ENCODE measurements at places on chromosomes 11 and 22.
A peak's percentile ranks its signal among the peaks of the same experiment; 100 is the strongest.

DNA sequence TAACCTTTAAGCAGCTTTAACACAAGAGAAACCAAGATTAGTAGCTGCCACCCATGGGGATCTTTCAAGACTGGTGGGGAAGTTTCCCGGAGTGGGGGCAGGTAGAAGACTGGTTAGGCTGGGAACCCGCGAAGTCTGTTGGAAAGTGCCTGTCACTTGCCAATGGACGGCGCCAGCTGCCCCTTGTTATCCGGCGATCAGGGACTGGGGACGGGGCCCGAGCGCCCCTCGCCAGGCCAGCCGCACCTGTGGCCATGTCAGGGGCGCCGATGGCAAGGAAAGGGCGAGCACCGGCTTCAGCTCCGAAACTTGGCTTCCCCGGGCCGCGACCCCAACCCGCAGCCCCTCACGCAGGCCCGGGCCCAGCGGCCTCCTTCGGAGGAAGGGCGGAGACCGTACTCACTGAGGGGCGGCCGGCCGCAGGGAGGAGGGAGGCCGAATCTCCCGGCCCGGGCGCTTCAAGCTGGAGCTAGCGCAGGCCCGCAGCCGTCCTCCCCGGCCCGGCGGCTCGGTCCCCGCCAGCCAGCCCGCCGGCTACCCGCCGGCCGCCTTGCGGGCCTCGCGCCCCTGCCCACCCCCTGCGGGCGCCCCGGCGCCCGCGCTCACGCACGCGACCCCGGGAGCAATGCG lies 539 bp downstream of the EIF4ENIF1 start:
- peak; percentile 77 for DNase-seq

GRCh38 chr22:19933341-19934241 lies 8.0 kb upstream of the COMT start:
- no peak for DNase-seq

DNA sequence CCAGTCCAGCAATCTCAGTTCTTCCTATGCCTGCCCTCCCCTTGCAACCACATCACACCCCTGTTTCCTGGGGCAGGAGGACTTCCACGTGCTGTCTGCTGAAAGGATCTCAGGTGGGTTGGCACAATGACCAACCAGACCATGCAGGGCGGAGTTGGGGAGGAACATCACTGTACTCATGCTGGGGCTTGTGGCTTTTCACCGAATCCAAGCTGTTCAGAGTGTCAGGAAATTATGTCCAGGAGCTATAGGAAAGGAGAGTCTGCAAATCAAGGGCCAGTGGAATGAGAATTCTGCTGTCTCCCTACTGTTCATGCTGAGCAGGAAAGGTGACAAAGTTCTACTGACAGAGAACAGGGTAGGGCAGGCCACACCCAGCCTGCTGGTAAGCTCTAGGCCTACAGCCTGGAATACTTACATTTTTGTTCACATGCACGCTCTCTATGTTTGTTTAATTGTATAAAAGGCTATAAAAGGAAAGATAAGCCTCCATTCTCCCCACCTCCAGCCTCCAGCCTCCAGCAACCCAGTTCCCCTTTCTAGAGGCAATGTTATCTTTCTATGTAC lies 1.7 kb upstream of the PLAAT2 start:
- DNase-seq: no peak

DNA sequence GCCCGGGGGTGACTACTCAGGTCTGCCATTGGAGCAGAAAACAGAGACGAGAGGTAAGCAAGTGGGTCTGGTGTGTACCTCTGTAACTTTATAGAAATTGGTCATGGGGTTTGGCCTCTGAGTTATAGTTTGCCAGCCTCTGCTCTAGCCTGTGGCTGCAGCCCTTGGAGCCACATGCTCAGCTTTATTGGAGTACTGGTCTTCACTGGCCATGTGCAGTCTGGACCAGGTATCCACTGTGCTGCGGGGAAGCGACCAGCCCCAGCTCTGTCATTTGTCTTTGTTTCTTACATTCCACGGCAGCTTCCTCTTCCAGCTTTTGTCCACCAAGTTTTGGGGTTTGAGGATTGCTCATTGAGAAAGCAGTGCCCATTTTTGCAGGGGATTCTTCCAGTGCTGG lies 453.4 kb downstream of the TBC1D22A start:
- no peak for DNase-seq

GRCh38 chr11:64620381-64620971 lies 29.5 kb downstream of the SLC22A12 start:
- no peak for DNase-seq

GRCh38 chr11:45382133-45382878 lies 96.2 kb upstream of the SYT13 start:
- DNase-seq: no peak

GRCh38 chr11:130451231-130452019 lies 3.0 kb downstream of the ADAMTS15 start:
- no peak for DNase-seq

GRCh38 chr11:47589977-47590861 lies 3.7 kb downstream of the FAM180B start:
- DNase-seq: no peak

- no peak for DNase-seq
These were observed 109.4 kb upstream of the KIRREL3 start for GRCh38 chr11:127109796-127110480.

GRCh38 chr11:63694596-63694995 lies 13.3 kb downstream of the RTN3 start:
- no peak for DNase-seq

- no peak for DNase-seq
These were observed 79.9 kb upstream of the GRIK4 start for GRCh38 chr11:120431633-120432032.

DNA sequence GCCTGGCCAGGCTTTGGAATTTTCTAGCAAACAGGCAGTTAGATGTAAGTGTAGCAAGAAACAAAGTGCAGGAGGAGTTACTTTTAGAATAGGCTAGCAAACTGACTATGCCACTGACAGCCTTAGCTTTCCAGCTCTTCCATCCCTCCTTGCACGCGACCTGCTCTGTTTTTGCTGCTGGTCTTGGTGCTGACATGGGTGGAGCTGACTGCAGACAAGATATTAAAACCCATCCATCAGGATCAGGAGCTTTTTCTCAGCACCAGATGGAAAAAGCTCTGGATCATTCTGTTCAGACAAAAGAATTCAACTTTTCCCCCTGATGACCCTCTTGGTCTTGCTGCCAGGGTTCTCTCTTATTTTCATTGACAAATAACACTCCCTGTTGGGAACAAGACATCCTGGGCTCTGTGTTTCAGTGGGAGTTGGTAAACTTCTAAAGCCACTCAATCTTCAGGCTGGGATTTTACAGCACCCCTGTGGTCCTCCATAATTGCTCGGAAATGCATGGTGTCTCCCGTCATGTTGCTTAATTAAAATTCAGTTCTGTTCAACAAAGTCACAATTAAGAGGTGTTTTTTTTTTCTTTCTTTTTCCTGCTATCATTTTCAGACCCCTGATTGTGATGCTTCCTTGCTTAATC lies 240.0 kb upstream of the LARGE1 start:
- DNase-seq: no peak

DNA sequence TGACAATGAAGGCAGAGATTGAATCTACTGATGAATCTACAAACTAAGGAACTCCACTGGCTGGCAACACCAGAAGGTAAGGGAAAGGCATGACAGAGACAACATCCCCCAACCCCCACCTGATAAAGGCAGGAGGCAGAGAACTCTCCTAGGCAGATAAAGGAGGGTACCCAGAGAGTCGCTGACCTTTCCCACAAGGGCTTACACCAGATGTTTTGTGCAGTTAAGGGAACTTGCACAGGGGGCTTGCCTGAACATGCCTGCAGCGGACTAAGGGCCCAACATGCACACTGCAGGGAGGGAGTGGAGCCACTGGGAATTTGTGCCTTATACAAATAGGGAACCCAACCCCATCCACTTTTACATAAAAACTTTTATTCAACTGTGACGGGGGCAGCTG lies 1996.9 kb upstream of the RAG2 start:
- DNase-seq: no peak

GRCh38 chr11:107849790-107850189 lies 8.8 kb downstream of the SLC35F2 start:
- no peak for DNase-seq

- DNase-seq: no peak
These were observed 1.2 kb downstream of the MAJIN start for GRCh38 chr11:64970731-64971151.

- no peak for DNase-seq
These were observed 6.1 kb upstream of the APOL3 start for GRCh38 chr22:36166518-36167220.

GRCh38 chr22:39114112-39114511 lies 17.1 kb downstream of the APOBEC3H start:
- no peak for DNase-seq

DNA sequence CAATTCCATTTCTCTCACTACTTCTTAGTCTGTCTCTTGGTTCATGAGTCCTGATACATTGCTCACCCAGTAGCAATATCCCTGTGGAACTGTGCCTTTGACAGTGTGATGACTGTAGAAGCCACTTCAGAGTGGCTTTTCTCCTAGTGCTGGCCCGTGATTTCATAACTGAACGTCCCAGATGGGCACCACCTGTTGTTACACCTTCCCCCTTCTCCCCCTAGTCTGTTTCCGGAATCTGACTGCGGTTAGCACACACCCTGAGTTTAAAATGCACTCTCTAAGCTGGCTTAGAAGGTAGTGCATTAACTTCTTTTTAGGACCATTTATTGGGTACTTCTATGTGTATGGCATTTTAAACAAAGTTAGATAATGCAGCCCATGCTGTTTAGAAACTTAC lies 83.0 kb downstream of the ALX4 start:
- DNase-seq: no peak

- no peak for DNase-seq
These were observed 2.3 kb downstream of the HRAS start for GRCh38 chr11:532986-533585.

- DNase-seq: no peak
These were observed 27.9 kb downstream of the SLC25A17 start for GRCh38 chr22:40791241-40791640.

- no peak for DNase-seq
These were observed 1174.4 kb downstream of the BRD1 start for GRCh38 chr22:48653306-48653705.

DNA sequence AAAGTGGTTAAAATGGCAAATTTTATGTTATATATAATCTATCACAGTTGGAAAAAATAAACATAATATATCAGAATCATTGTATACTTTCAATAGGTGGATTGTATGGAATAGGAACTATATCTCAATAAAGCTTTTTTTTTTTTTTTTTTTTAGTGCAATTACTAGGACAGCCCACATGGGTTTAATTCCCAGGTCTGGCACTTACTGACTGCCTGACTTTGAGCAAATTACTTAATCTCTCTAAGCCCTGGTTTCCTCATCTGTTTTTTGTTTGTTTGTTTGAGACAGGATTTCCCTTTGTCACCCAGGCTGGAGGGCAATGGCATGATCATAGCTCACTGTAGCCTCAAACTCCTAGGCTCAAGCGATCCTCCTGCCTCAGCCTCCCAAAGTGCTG lies 26.1 kb upstream of the BAIAP2L2 start:
- DNase-seq: no peak

- peak; percentile 24 for DNase-seq
These were observed 1.7 kb downstream of the IL17REL start for GRCh38 chr22:50010676-50011446.

DNA sequence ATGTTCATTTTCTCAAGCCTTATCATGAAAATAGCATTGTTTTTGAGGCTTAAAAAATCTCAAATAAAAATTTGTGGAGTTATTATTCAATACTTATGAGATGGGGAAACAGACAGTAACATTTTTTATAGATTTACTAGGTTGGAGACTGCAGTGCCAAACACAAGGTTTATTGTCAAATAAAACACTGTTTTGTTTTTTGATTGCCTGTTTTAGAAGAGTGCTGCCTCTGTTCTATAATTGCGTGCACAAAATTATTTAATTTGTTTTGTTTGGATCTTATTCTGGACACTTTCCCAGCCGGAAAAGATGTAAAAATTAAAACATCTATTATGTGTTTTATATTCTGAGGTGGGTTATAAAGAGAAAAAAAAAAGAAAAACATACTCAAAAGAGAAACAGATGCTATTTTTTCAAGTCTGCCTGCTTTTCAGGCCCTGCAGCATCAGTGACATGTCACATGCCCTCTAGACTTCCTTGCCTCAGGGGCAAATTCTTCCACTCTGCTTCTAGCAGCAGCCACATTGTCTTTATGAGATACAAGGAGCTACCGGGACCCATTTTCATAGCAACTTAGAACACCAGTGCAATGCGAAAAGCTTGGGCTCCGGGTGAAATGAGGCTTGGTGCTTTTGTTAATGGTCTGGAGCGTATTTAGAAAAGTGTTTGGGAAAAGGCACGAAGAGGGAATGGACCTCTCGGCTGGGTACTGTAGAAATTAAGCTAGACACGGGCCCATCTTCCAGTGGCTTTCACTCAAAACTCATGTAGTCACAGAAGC lies 77.5 kb downstream of the EFCAB6 start:
- no peak for DNase-seq

GRCh38 chr11:43396617-43397016 lies 37.9 kb downstream of the TTC17 start:
- DNase-seq: no peak

- no peak for DNase-seq
These were observed 27.0 kb downstream of the AP2A2 start for GRCh38 chr11:952406-953385.

- no peak for DNase-seq
These were observed 55.9 kb upstream of the CCDC188 start for GRCh38 chr22:20206709-20207215.

- no peak for DNase-seq
These were observed 92.1 kb downstream of the CACNA1I start for GRCh38 chr22:39662686-39663052.

All from cardiac septum (tissue), 1 donor.